ENCODE measurements at places on chromosomes 5 and 9.

DNA sequence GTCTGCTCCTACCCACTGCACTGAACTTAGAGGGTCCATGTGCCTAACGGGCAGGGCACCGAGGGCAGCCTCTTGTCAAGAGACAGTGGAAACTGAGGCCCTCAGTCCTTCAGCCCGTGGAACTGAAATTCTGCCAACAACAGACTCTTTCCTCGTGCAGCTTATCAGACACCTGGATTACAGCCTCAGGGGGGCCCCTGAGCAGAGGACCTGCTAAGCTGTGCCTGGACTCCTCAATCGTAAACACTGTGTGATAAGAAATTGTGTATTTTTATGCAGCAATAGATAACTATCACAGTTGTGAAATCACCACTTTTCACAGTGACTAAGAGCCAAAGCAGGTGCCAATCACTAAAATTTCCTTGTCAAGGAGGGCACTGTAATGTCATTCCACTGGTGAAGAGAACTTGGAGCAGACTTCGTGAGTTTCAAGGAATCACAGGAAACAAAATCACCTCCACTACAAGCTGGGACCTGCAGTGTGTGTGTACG lies 33.4 kb upstream of the CTSV start:
- no peak for DNase-seq

DNA sequence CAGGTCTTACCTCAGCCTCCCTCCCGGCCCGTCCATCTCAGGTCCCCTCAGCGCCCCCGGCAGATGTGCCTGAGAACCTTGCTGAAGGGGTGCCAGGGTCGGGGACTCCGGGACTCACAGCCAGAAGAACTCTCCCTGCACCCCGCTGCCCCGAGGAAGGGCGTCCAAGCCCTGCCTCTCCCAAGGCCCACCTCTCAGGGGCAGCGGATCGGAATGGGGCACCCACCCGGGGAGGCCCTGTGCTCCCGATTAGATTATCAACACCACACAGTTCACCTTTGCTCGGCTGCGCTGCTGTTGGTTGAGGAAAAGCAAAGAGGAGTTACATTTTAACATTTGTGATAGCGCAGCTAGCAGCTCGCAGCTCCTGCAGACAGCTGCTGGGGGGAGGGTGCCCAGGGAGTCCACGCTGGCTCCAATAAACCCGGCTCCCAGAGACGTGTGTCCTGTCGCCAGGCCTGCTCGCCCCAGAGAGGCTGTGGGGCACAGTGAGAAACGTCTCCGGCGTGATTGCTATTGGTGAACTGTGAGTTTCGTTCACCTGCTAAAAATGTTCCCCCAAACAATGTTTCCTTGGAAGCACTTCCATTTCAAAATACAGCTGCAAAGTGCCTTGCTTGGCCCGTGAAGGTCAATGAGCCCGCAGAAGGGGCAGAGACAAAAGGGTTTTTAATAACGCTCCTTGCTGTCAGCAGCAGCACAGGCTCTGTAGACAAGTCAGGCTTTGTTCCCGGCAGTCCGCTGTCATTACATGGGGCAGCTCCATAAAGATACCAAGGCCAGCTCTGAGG lies 18.6 kb upstream of the SLC6A19 start:
- no peak for DNase-seq

GRCh38 chr5:75138689-75139088 lies 86.3 kb upstream of the GCNT4 start:
- no peak for DNase-seq

GRCh38 chr9:22036866-22037626 lies 27.9 kb upstream of the CDKN2B start:
- DNase-seq, result no peak

DNA sequence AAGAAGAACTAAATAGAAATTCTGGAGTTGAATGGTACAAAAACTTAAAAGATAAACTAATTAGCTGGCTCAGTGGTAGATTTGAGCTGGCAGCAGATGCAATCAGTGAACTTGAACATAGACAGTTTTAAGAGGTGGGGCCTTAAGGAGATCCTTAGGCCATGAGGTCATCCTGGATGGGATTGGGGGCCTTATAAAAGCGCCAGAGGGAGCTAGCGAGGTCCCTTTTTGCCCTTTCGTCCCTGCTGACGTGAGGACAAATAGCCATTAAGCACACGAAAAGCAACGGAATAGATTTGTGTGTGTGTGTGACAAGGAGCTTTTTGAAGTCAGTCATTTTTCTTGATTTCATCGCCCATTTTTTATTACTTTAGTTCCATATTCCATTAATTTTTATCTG lies 83.3 kb downstream of the ZNF354C start:
- DNase-seq, result no peak

- no peak for DNase-seq
Measured at GRCh38 chr5:137402436-137403187, 96.5 kb downstream of the SPOCK1 start.

DNA sequence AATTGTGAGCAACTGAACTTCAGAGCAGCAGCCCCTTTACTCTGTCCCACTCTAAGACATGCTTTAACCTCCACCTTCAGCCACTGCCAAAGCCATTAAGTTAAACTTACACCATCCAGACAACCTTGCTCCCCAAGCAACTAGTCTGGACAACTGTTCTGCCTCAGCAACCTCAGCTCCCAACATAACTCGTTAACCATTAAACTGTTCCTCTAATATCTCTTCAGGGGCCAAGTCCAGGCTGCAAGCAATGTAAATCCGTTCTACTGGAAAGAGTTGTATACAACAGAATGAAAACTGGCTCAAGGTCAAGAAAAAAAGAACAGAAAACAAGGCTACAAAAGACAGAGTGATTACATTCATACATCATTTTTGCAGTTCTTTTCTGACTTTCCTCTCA lies 131.7 kb upstream of the TARS1 start:
- DNase-seq, result no peak

DNA sequence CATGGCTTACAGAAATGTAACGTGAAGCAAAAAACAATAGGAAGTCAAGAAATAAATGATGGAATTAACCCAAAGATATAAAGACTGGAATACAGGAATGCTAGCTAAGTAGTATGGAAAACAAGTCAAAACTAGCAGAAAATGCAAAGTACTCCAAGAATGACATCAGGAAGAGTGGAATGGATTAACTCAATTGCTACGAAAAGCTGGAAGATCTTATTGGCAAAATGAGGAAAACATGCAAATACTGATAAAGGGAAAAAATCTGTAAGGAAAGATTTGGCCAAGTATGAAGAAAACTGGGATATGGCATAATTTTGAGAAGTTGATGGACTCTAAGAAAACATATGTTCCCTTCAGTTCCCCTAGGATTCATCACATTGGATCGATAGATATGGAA lies 324.5 kb upstream of the ZNF608 start:
- no peak for DNase-seq

- DNase-seq, result no peak
Measured at GRCh38 chr9:95181226-95181818, 136.2 kb downstream of the FANCC start.

DNA sequence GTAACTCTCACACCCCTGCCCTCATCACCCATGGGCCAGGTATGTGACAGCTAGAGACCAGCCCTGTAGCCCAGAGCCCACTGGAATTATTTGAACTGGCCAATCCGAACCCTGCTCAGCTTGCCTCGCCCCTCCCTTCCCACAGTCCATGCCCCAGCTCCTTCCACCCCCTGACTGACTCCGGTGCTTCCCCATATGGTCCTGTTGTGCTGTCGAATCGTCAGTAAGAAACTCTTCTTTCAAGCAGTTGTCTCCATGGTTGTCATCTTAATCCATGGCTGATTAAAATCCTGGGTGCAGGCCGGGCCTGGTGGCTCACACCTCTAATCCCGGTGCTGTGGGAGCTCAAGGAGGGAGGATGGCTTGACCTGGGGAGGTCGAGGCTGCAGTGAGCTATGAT lies 118.5 kb downstream of the COL23A1 start:
- no peak for DNase-seq

DNA sequence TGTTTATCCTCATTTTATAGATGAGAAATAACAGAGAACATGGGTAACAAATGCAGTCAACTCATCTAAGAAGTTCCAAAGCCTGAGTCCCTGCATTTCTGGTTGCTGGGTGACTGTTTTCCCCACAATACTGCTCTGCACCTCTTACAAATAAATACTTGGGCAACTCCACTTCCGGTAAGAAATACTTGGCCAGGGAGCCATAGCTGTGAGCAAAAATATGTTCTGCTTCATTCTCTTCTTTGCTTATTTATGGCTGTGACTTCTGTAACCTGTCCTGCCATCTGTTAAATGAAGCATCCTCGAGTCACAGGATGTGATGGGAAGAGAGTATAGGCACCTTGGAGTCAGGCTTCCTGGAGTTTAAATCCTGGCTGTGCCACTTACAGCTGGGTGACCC lies 49.9 kb downstream of the GDNF start:
- DNase-seq, result no peak

GRCh38 chr5:109113608-109114007 lies 296.2 kb downstream of the PJA2 start:
- no peak for DNase-seq

DNA sequence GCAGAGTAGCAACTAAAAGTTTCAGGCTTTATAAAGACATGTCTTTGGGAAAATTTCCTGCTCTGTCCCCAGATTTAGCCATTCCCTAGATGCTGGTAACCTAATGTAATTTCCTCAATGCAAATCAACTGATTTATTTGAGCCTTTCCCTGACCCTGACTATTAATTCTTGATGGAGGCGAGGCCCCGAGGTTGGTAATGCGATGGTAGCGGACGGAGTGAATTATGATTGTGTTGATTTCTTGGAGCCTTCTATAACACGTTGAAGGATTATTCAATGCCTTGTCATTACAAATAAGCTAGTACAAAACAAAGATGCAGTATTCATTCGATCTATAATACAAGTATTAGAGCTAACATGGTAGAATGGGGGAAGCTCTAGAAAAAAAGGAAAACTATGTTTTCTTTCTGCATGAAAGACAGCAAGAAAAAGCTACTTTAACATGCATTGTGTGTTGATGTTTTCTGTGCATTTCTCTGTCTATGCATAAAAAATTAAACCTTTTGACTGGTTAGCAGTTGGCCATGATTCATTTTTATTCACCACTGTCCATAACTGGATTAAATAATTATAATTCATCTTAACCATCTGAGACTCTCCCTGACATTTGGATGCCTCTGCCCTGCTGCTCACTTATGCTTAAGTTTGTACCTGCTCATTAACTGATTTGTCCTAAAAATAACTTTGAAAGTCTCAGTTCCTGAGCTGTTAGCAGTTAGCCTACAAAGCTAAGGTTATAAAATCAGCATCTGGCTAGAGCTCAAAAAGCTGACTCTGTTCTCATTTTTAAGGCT lies 490.2 kb upstream of the NUDT12 start:
- DNase-seq, result no peak

DNA sequence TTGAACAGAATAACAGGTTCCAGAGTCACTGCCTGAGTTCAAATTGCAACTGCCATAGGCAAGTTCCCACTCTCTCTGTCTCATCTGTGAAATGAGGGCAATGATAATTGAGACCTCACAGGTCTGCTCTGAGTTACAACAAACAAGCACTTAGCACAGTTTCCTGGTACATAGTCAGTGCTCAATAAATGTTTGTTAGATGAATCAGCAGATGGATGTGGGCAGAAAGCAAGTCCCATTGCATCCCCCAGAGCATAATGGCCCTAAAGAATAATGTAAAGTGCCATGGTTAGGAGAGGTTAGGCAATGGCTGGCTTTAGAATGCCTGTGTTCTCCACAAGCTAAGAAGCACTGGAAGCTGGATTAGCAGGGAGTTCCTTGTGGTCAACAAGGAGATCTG lies 136.5 kb upstream of the LARP1 start:
- DNase-seq, result no peak

- no peak for DNase-seq
Measured at GRCh38 chr5:79151942-79152671, 40.5 kb downstream of the BHMT start.

DNA sequence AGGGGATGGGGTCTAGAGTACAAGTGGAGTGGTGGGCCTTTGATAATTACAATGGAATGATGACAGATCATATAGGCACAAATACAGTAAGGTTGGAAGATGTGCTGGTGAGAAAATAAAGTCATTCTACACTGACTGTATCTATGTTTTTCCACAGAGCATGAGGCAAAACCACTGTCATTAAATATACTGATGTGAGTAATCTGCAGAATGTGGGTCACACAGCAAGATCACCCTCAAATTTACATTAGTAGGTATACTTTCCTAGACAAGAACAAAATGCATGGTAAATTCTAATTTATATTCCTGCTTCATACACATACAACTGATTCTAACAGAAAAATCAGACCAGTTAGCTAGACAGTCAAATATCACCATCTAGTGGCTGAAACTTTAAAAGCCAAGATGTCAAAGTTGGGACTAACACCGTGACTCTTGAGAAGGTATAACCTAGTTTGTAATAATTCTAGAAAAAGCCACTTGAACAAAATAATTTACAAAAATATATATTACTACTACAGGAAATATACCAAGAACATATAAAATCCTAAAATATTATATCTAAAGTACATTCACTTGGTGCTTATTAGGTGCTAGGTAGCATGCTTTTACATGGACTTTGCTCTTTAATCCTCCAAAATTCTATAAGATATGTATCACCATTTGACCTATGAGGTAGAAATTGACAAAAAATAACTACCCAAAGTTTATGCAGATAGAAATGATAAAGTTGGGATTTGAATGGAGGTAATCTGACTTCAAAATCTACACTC lies 19.5 kb downstream of the TTC33 start:
- DNase-seq, result no peak

DNA sequence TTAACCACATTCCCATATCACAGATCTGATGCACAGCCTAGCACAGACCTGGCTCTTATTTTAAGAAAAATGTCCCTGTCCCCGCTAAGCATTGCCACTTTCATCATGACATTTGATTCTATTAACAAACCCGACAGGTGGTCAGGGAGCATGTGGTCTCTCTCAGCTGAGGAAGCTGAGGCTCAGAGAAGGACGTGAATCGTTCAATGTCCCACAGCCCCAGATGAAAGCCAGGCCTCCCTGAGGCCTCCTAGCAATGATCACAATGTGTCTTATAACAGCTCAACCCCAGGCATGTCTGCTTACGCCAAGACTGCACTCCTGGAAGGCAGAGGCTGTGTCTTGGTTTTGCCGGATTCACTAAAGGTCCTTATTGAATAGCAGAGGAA lies 10.4 kb upstream of the CRB2 start:
- no peak for DNase-seq

- no peak for DNase-seq
Measured at GRCh38 chr9:119334745-119335144, 34.5 kb downstream of the BRINP1 start.

GRCh38 chr5:854217-854616 lies 3.4 kb upstream of the ZDHHC11 start:
- no peak for DNase-seq

DNA sequence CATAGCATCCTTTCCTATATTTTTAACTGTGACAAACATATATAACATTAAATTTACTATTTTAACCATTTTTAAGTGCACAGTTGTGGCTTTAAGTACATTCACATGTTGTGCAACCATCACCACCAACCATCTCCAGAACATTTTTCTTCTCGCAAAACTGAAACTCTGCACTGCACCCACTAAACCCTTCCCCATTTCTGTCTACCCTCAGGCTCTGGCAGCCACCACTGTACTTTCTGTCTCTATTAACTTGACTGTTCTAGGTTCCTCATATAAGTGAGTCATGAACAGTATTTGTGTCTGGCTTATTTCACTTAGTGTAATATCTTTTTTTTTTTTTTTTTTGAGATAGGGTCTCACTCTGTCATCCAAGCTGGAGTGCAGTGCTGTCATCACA lies 25.5 kb downstream of the KCNMB1 start:
- no peak for DNase-seq

GRCh38 chr5:113524927-113525326 lies 11.4 kb downstream of the YTHDC2 start:
- no peak for DNase-seq

GRCh38 chr9:26391036-26391435 lies 501.6 kb downstream of the CAAP1 start:
- no peak for DNase-seq

- DNase-seq, result no peak
Measured at GRCh38 chr9:113368982-113369854, 7.6 kb downstream of the HDHD3 start.
